ENCODE measurements at places on chromosomes 4 and X.

DNA sequence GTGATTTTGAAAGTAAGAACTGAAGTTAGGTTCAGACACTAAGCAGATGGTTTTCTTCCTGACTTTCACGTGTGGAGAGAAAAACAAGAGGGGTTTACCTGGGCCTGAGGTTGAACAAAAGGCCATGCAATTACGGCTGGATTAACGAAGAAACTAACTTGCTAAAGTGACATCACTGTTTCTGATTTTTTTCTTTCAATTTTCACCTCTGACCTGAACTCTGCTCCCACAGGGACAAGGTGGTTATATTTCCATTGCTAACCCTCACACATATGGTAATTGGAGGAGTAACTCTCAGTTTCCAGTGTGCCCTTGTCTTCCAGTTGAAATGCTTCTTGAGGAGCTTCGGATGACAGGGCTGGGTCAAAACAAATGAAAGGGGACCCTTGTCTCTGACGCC is 38.0 kb downstream of the MSN start:
- DNase-seq, result no peak

DNA sequence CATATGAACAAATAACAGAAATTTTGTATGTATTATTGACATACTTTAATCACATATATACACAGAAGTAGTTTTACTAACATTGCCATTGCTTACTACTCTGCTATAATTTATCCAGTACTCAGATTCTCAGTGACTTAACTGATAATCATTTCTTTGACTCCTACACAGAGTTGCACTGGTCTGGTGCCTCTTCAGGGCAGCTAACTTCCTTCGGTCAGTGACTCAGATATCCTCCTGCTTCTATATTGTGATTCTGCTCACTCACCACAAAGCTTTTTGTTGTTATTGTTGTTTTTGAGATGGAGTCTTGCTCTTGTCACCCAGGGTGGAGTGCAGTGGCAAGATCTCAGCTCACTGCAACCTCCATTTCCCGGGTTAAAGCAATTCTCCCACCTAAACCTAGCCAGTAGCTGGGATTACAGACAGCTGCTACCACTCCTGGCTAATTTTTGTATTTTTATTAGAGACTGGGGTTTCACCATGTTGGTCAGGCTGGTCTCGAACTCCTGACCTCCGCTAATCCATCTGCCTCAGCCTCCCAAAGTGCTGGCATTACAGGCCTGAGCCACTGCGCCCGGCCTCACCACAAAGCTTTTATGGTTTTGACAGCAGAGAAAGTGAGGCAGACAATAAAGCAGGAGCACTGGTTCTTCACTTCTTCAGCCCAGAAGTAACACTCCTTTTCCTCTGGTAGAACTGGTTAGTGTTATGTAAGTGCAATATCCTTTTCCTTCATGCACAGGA is 499.3 kb downstream of the EPHA5 start:
- no peak for DNase-seq

DNA sequence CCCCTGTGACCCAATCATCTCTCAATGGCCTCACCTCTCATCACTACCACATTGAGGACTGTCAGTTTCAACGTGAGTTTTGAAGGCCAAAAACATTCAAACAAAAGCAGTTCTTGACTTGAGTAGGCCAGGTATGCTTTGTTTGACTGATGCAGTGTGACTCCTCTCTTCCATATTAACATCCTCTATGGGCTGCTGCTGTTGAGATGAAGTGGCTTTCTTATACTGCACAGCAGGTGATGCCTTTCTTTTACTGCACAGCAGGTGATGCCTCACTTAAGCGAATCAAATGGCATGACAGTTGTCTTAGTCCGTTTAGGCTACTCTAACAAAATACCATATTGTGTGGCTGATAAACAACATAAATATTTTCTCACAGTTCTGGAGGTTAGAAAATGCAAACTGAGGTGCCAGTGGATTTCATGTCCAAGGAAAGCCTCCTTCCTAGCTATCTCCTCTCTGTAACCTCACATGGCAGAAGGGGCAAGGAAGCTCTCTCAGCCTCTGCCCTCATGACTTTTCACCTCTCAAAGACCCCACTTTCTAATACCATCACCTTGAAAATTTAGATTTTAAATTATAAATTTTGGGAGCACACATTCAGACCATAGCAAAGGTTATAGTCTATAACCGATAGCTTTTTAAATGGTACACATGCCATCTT is 2267.9 kb upstream of the AGA start:
- DNase-seq, result no peak

- DNase-seq, result no peak
Observed at GRCh38 chr4:14646831-14647230, 355.4 kb upstream of the CPEB2 start.

GRCh38 chr4:6525474-6525873 is 49.5 kb upstream of the MAN2B2 start:
- DNase-seq, result no peak

DNA sequence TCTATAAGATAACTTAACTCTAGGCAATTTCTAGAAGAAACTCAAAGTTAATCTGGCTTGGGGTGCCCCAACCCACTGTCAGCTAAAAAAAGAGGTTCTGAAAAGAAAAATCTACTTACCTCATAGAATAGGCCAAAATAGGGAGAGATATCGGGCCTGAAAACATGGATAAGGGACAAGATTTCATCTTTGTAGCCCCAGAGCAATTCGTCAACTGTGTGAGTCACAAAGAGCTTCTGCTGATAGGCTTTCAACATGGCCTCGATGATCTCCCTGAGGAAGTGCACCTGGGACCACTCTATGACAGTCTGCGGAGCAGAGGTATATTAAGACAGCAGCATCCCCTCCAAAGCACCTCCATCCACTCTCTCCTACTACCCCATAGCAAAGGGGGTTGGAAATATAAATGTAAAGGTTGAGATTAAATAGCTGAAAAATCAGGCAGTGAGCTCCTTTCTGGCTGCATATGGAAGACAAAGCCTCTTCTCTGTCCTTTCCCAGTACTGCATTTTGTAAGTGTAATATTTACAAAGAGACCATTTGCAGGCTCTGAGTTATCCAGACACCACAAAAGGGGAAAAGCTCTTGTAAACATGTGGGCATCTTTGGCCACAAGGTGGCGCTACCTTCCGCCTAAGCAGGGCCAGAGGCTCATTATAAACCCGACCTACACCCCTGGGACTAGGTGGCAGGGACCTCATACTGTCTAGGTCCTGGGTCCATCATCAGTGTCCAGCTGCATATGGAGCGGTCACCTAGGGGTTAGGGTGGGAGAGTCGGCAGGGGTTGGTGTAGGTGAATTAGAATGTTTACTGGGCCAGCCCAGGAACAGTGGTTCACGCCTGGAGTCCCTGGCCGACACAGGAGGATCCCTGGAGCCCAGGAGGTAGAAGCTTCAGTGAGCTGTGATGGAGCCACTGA is 31.5 kb upstream of the NUP54 start:
- DNase-seq, result peak; percentile 69

DNA sequence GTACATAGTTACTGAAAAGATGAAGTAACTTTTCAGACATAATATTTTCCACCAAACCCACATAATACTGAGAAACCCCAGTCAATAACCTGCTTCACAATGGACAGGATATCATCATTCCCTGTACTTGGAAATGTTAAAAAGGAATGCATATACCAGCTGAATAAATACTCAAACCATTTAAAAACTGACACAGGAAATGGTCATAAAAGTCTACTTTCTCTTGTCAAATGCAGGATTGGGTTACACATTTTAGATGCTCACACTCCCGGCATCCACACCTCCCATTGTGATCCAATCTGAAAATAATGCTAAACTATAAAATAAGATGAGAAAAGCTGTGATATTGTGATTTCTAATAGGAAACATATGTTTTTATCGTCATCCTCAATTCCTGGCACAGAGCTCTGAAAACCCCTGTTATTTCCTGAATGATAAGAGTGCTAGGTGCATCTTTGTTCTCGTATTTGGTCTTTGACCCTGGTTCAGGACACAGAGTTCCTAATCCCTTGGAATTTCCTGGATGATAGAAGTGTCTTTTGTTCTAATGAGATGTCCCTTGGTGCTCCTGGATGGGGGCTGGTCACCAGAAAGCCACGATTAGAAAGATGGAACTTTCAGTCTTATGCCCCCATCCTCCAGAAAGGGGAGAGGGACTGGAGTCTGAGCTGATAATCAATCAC is 821.3 kb downstream of the TRIML1 start:
- no peak for DNase-seq

DNA sequence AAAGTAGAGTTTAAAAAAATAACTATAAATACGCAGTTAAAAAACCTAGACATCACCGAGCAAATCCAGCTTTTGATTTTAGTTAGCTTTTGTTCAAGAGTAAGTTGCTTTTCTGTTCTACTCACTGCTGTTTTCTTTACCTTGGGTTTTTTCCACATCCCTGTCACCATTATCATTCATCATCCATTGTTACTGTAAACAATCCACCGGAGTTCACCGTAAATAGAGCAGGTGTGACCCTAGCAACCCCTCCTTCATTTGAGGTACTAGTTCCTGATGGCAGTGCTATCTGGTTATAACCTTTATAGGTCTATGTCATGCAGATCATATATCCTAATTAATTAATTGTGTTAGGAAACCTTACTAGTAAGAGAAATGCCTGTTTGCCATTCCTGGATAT is 43.0 kb upstream of the TEX13D start:
- DNase-seq, result no peak

GRCh38 chr4:88230461-88230891 is 53.9 kb downstream of the PPM1K start:
- DNase-seq, result no peak

DNA sequence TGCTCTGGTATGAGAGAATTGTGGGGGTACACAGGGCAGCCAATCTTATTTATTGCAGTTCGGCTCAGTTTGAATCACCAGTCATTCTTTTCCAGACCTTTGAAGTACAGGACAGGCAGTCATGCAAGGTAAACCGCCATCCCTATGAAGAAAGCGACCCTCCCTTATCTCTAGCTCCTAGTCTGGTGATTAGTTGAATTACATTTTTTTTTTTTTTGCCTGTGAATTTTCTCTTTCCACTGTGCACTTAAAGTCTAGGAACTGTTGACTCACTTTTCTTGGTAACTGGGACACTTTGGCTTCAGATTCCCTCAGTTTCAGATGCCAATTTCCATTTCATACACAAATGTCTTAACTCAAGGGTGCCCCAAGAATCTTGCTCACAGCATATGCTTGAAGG is 82.4 kb upstream of the FAM9C start:
- no peak for DNase-seq

DNA sequence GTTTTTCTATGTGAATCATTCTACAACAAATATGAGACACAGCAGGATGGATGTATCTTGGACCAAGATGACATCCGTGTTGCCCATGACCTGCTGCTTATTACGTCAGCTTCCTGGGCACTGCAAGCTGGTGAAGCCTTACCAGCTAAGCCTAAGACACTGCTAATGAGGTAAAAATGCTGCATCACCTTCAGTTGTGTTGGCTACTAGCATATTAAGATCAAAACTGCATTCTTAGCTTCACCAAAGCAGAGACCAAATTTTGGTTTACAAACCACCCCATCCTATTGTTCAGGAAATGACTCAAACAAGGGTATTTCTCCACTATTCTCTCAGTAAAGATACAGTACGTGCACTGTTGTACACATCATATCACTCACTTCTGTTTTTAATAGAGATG is 50.3 kb downstream of the MAML3 start:
- DNase-seq, result no peak

DNA sequence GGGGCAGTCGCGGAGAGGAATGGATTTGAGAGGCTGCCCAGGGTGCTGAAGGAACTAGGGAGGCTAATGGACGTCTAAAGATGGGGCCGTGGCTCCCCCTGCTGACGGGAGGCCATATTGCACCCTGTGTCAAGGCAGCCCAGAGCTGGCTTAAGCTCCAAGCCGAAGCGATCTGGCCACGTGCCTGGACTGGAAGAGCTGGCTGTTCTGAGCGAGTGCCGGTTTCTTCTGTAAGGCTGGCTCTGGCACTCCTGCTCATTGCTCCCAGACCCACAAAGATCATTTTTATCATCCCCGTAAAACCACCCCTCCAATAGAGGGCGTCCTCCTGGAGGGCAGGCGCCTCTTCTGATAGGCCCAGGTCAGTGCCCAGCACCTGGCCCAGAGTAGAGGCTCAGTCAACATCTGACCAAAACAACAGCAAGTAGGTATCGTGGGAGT is 5.6 kb downstream of the PNCK start:
- DNase-seq, result peak; percentile 29

- no peak for DNase-seq
Observed at GRCh38 chr4:18536428-18536827, 514.9 kb upstream of the LCORL start.

- DNase-seq, result no peak
Observed at GRCh38 chr4:37599092-37599790, 86.9 kb downstream of the RELL1 start.

DNA sequence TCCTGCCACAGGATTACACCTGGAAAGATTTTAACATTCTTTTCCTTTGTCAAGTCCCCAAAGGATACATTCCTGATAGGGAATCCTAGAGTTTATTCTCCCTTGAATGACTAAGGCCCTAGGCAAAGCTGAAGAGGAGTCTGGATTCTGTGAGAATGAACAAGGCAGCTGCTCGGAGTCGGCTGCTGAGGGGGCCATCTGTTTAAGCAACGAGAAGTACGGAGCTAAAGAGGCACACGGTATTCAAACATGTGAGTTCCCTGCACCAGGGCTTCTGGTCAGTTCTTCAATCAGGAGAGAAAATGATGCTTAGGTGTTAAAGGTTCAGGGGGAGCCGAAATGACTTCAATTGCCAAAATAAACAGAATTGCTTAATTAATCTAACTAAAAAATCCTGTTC is 97.6 kb downstream of the MGST2 start:
- no peak for DNase-seq

DNA sequence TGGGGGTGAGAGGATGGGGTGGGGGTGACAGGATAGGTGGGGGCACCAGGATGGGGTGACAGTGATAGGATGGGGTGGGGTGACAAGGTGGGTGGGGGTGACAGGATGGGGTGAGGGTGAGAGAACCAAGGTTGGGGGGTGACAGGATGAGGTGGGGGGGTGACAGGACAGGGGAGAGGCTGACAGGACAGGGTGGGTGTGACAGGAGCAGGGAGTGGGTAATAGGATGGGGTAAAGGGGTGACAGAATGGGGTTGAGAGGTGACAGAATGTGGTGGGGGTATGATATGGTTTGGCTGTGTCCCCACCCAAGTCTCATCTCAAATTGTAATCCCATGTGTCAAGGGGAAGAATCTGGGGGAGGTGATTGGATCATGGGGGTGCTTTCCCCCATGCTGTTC is 26.0 kb downstream of the RNF212 start:
- DNase-seq, result no peak

DNA sequence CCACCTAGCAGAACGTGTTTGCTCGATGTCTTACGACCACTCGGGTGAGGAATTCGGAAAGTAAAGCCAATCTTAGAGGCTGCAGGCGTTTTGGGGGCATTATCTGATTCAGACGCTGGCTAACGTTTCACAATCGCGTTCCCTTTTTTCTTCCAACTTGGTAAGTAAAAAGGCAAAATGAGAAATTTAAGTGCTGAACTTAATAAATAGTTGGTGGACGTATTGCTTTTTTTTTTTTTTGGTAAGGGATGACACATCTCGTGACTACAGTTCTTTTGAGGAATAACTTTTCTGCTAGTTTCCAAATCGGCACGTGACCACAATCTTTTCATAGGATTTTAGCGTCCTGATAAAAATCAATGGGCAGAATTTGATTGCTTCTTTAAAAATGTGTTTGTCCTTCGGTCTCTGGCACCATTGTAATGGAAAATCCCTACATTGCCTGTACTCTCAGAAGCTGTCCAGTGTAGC is 848 bp downstream of the RAB9A start:
- no peak for DNase-seq

- no peak for DNase-seq
Observed at GRCh38 chr4:125994024-125994423, 679.3 kb downstream of the FAT4 start.
